Cerebellum (tissue), 4 donors: ENCODE measurements at places on chromosomes 1 and 21. TPM values are rescaled to one million over a fixed set of nuclear protein-coding genes. Genes with fewer than 3 reads are reported as not detected.

DNA sequence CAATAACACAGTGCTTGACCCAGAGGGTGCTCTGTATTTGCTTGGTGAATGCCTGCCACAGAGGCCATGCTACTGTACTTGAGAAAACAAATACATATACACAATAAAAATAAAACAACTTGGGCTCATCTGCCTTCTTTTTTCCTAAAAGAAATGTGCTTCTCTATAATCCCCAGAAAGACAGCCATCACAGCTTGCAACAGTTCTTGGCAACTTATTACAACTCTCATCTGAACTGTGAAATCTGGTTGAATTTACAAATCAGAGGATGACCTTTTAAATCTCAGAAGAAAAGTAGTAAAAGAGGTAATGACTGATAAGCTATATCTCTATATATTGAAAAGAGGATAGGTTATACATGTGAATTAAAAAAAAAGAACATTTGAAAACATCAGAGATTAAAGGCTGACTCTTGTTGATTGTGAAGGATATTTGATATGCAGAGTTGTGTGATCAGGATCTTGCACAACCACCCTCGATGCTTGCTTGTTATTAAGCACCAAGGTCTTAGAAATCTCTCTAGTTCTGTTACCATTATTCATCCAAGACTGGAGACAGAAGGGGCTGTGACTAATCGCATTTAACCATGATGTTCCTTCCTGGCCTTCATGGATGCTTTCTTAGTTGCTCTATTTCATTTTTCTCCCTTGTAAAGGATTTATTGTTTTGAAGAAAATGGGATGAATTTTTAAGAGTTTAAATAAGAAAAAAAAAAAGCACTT lies 213.4 kb downstream of the APP start:
- DNase-seq = no peak

Gene NOTCH2
- 76.1 TPM for total RNA-seq

Gene C2CD2
- total RNA-seq = 16.4 TPM

GRCh38 chr1:38686167-38686926 lies 173.2 kb downstream of the RRAGC start:
- no peak for DNase-seq

DNA sequence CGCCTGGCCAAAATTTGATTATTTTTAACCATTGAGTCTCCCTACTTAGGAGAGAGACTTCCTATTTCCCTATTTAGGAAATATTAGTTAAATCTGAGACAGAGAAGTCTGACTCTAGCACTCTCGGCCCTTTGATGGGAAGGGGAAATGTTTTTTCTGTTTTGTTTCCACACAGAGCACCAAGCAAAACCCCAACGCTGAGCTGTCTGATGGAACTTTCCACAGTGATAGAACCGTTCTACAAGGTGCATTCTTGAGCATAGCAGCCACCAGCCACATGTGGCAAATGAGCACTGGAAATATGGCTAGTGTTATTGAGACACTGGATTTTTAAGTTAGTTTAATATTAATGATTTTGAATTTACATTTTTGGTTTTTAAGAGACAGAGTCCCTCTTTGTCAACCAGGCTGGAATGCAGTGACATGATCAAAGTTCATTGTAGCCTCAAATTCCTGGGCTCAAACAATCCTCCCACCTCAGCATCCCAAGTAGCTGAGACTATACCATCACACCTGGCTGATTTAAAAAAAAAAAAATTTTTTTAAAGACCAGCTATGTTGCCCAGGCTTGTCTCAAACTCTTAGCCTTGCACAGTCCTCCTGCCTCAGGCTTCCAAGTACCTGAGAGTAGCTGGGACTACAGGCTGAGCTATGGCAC lies 77.3 kb upstream of the GALNT2 start:
- no peak for DNase-seq

GRCh38 chr1:171754353-171754705 lies 12.5 kb upstream of the VAMP4 start:
- no peak for DNase-seq

DNA sequence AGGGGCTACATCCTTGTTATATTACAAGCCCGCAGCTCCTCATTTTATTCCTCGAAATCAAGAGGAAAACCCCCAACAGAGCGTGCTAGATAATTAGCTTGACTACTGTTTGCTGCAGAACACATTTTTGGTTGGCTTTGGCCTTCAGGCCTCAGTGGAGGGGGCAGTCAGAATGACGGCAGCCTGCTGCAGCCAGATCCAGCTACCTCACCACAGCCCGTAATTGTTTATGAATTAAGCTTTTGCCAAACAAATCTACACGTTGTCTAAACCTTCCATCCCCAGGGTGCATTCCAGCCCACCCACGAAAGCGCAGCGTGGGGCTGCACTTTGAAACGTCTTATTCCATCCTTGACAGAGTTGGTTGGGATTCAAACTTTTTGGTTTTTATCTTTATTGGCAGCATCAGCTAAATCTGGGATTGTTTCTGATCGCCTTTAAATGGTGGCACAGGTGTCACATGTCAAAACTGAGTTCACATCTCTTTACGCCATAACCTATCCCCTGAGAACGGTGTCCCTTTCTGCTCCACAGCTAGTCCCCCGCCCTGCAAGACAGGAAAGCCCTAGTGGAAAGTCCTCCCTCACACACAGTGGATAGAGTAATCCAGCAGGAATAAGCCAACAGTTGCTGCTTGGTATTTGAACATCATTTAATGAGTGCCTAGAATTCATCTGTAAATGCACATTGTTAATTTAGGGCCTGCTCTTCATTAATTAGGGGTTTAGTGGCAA lies 195.5 kb downstream of the LMO4 start:
- DNase-seq = no peak

Gene BCL10
- total RNA-seq = 23.9 TPM

- DNase-seq = no peak
Observed at GRCh38 chr1:1399872-1400575, 889 bp upstream of the CCNL2 start.

DNA sequence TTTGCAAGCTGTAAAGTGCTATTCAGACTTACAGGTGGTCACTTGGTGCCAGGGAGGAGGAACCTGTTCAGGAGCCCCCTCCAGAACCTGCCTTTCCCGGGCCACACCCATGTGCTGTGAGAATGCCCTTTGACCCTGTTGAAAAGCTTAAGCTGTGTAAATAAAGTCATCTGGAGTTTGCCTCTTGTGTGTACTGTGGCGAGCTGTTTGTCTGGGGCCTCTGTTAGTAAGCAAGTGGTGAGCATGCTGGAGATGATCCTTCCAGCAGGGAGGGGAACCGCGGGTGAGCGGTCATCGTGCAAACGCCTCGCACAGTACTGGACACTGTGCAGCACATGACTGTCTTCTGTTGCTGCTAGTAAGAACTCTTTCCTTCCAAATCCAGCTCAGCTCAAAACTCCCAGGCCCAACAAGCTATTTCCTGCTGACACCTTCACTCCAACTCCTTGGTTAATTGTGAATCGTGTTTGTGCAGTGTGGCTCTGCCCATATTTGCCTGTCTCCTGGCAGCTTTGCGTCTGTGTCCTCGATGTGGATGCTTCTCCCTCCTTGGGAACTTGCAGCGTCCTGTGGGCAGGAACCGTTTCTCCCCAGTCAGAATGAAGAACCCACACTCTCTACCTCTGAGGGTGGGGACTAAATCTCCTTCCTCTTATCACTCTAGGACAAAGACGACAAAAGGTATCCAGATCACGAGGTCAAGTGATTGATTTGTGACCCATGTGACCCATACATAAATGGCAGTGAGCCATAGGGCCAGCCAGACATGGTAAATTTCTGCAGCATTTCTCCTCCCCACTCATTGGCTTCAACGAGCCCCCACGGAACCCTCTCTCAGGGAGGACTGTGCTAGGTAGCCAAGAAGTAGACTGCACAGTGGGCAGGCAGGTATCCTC lies 13.9 kb upstream of the BTG2 start:
- no peak for DNase-seq

- DNase-seq = no peak
Observed at GRCh38 chr1:200457810-200458209, 48.0 kb upstream of the ZNF281 start.

Gene RTCA
- total RNA-seq = 37.3 TPM

GRCh38 chr1:167298325-167298724 lies 77.6 kb downstream of the POU2F1 start:
- DNase-seq = no peak

GRCh38 chr1:231420959-231421545 lies 1.0 kb downstream of the EGLN1 start:
- DNase-seq = peak; percentile 24

GRCh38 chr1:202002507-202002906 lies 7.9 kb upstream of the ELF3 start:
- no peak for DNase-seq

GRCh38 chr1:192973988-192974387 lies 85.2 kb downstream of the UCHL5 start:
- DNase-seq = no peak

DNA sequence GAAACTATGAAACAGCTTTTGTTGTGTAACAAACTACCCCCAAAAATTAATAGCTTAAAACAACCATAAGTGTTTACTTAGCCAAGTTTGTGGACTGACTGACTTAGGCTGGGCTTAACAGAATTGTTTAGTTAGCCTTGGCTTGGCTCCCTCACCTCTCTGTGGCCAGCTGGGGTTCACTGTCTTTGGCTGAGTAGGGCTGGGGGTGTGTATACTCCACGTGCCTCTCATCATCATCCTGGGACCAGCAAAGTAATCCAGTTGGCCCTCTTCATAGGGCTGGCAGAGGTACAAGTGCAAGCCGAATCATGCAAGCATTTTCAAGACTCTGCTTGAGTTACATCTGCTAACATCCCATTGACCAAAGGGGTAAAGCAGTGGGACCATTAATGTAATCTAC lies 252.3 kb downstream of the BRINP2 start:
- DNase-seq = no peak

DNA sequence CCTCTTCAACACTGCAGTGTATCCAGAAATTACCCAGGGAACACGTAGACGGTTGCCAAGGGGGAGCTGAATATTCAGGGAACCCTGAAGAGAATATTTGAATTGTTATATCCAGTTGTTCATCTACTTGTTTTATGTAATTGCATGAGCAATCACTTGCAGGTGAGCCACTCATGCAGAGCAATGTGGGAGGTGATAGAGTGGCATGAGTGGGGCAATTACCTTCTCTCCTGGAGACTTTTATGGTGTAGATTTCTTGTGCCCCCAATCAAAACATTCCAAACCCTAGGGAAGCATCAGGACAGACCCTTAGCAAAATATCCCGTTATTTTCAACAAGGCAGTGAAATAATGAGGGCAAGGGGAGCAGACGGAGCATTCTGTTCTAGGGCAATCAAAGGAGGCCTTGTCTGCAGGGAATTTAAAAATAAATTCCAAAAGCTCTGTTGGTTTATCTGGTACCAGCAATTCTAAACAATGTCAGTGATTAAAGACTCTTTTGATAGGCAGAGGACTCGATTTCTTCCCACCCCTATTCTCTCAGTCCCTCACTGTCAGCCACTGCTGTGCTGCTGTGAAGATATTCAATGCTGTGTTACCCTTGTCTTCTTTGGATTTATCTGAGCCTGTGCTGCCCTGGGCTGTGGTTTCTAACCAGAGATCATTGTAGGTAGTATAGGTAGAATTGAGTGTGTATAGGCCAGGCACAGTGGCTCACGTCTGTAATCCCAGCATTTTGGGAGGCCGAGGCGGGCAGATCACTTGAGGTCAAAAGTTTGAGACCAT lies 180.2 kb upstream of the MAP1LC3C start:
- no peak for DNase-seq

Gene VASH2
- 52.3 TPM for total RNA-seq

GRCh38 chr1:212794561-212795014 lies 2.9 kb downstream of the TATDN3 start:
- DNase-seq = no peak

Gene SEC16B
- 2.4 TPM for total RNA-seq

DNA sequence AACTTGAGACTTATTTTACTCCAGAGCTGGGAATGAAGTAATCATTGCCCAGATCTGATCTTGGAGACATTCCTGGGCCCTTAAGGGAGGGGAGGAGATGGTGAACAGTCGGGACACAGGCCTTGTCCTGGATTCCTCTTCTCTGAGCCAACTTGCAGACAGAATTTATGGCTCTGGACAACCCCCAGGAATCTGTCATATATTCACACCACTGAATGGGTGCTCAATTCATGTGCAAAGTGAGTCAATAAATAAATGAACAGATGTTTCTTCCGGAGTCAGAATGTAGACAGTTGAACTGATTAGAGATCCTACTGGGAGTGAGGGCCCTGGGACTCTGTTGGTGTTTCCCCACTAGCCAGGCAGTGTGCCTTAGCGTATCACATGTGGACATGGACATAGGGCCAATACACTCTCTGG lies 2.6 kb downstream of the TUFT1 start:
- no peak for DNase-seq

Gene KRTAP11-1
- total RNA-seq = not detected

Gene TRAPPC3
- total RNA-seq = 33.7 TPM

DNA sequence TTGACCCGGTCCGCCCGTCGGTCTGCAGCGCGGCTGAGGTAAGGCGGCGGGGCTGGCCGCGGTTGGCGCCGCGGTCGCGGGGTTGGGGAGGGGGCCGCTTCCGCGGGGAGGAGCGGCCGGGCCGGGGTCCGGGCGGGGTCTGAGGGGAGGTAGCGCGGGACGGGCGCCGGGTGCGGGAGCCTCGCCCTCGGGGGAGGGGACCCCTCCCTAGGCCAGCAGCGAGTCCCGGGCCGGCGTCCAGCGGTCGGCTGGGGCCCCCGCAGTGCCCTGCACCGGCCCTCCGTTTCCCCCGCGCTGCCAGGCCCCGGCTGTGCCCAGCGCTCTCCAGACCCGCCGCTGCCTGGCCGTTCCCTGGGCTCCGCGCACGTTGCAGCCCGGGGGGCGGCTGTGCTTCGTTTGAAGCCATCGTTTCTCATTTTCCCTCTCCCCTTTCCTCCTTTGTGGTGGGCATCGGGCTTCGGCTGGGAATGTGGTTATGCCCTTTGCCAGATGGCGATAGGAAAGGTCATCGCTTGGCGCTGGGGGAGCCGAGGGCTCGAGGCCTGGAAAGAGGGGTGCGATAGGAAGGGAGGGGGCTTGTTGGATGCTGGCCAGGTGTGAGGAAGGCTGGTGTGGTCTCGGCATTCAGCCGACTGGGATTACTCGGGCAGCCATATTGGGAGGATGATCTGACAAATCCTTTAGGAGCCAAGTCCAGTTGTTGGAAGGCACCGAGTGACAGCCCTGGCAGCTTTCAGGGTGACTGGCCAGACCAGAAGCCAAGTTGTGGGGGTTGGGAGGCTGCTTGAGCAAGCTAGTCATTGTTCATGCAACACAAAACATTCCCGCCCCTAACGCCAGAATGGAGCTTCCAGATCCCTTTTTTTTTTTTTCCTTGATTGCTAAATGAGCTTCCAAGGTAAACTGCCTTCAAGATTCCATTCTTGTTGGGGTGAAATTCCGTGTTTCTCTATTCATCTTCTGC lies 753 bp downstream of the KIF1B start:
- DNase-seq = peak; percentile 78

Gene AKR1A1
- 47.0 TPM for total RNA-seq

- no peak for DNase-seq
Observed at GRCh38 chr1:246824541-246824940, 100.3 kb downstream of the SCCPDH start.

DNA sequence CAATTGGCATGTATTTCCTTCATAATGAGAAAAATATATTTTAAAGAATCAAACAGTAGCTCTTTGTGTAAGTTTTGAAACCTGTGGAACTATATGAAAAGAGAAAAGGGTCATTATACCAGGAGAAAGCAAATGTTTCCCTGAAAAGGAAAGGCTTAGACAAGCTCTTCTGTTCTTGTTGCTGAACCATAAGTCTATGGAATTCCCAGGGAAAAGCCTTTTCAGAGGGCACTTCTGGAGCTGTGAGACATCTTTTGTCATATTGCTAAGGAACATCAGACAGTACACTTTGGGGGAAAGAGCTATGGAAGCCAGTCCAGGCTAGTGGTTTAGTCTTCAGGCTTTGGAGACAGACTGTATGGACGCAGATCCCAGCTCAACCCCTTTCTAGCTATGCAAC lies 12.1 kb upstream of the SHCBP1L start:
- no peak for DNase-seq

GRCh38 chr1:31872658-31873636 lies 57.1 kb upstream of the SPOCD1 start:
- no peak for DNase-seq
